ENCODE measurements at places on chromosomes 13 and 19.

DNA sequence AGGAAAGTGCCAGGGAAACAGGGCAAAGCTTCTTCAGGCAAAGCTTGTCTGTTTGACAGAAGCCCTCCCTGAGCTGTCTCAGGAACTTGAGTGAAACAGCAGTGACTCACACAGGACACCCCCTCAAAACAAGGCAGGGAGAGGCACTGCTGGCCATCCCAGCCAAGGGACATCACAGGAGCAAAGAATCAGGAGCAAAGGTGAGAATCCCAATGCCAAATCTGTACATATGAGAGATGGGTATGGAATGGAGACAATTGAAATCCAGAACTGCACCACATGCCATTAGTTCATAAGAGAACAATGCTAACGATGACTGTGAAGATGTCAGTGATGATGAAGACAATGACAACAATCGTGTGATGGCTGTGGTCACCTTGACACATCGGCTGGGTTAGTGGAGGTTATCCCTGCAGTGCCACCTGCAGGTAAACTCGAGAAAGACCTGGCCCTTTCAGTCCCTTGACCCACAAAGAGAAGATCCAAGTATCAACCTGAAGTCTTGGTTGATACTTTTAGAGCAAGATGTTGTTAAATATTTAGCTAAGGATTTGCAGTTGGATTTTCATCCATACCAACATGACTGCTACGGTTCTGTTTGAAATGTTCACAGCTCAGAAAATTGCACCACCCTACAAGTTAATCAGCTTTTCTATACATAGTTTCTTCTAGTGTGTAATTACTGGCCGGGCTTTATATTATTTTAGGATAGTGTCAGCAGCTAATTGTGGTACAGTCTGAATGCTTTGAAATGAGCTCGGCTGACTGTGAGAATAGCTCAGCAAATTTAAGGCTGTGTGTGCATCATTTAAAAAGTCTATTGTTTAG, 42.0 kb upstream of the IPO5 start:
- DNase-seq: no peak

GRCh38 chr13:63011996-63012395, 1596.3 kb upstream of the PCDH20 start:
- DNase-seq: no peak

- no peak for DNase-seq
Observed at GRCh38 chr13:46535002-46535401, 18.0 kb upstream of the LRCH1 start.

DNA sequence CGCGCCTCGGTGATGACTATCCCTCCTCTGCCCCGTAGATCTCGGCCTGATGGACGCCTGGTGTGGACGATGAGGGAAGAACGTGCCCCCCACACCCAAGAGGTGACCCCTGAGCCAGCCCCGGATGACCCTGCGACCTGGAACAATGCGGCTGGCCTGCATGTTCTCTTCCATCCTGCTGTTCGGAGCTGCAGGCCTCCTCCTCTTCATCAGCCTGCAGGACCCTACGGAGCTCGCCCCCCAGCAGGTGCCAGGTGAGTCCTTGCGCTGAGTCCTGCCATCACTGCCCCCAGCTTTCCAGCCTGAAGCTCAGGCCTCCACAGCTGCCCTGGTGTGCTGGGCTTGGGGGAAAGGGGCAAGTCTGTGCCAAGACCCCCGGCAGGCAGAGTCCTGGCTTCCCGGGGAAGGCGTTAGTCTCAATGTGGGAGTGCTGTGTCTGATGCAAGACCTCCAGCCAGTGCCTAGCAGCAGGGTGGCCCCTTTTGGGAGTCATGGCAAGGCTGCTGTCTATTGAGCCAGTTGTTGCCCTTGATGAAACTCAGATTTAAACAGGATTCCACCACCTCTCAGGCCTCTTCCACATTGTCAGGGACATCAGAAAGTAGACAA, 67.5 kb downstream of the CHST8 start:
- no peak for DNase-seq

DNA sequence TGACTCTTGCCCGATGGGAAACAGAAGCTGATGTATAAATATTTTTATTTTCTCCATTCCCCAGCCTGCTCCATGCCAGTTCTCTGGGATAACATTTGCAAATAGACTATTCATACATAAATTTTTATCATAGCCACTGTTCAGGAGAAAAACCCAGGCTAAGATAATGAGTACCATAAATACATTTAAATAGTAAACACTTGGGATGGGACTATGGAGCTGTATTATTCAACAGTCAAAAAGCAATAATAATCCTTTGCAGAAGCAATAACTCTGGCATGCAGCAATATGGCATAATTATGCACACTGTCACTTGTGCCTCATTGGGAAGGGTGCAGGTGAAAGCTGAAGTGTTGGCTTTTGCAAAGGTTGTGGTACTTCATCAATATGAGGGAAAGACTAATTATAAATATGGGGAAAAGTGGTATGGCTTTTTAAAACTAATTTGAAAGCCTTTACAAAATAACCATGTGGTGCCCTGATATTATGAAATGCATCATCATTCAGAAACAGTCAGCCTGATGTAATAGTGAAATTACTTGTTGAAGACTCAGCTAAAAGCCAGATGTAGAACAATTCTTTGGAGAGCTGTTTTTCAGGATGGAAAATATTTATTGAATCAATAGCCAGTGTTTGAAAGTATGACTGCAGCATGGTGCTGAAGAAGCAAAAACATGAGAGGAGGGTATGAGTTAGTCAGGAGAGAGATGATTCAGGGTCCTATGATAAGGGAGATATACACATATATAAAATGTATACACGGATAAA, 2476.7 kb downstream of the PCDH9 start:
- no peak for DNase-seq

DNA sequence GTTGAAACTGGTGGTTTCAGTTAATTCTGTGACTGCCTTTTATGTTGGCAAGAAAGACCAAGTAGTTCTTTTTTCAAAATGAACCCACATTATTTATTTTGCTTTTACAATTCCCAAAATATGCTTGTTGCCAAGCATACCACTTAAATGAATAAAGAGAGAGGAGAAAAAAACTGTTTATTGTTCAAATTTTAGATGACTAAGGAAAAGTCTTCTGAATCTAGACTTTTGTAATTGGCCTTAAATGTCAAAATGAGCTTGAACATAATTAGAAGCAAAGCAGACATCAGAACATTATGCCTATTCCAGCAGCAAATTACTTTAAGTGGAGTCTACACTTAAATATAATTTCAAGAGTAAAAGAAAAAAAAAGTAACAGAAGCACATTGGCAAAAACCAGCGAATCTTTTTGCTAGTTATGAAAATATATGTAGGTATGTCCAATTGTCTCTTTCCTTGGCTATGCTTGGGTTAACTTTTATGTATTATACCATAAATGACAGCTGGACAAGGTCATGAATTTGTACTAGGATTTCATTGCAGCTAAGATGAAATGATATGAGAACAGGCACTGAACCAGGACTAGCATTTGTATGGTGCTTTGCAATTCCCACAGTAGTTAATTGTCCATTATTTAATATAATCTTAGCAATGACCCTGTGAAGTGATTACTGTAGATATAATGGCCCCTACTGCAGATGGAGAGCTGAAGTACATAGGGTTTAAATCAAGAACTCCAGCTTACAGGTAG, 211.9 kb downstream of the NALCN start:
- no peak for DNase-seq

GRCh38 chr19:40284501-40285352, at the start of gene AKT2:
TSS of gene AKT2 (minus strand) at chr19:40285345. CDS start at chr19:40265267, 20,078 bp downstream.
- DNase-seq: no peak

DNA sequence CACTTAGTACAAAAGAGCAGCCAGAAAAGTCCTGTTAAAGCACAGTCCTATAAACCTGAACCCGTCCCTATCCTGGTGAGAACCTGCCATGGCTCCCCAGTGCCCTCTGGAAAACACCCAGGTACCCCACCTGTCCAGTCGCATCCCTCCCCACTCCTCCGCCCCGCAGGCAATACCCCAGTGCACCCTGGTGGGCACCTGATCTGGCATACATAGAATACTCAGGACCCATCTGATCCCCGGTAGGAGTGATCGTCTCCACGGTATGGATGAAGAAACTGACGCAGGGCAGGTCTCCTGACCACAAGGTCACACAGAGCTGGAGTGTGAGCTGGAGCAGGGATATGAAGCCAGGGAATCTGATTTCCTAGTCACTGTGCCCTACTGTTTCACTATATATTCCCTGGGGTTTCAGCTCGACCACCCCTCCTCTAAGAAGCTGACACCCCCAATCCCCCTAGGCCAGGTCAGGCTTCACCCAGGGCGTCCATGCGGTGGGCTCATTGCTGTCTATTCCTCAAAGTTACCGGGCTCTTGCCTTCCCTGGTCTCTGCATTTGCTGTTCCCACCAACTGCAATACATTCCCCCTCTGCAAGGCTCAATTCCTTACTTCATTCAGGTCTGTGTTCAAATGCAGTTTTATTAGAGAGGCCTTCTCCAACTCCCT, 12.6 kb downstream of the FBXO46 start:
- no peak for DNase-seq

DNA sequence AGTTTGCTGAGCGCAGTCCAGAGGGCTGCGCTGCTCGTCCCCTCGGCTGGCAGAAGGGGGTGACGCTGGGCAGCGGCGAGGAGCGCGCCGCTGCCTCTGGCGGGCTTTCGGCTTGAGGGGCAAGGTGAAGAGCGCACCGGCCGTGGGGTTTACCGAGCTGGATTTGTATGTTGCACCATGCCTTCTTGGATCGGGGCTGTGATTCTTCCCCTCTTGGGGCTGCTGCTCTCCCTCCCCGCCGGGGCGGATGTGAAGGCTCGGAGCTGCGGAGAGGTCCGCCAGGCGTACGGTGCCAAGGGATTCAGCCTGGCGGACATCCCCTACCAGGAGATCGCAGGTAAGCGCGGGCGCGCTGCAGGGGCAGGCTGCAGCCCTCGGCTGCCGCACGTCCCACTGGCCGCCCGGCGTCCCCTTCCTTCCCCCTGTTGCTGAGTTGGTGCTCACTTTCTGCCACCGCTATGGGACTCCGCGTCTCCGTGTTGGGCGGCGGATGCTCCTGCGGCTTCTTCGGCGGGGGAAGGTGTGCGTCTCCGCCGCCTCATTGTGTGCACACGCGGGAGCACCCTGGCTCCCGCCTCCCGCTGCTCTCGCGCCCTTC, 772 bp downstream of the GPC6 start:
- DNase-seq: peak; percentile 11

DNA sequence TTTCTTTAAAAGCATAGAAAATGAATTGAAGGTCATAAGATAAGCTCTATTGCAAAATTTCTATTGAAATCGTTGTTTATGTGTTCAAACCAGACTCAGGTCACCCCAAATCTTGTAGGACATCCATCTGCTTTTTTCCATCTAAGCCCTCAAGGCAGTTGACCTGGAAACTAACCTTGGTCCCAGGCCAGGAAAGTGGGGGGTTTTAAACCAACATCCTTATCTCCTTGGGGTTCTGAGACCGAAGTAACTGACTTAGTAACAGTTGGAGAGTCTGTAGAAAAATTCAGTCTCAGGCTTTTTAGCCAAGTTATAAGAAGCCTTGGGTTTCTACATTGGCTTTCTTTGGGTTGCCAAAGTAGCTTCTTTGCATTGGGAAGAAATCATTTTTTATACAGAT, 23.4 kb downstream of the ZNF507 start:
- no peak for DNase-seq

- DNase-seq: no peak
Observed at GRCh38 chr13:75175575-75175974, 306.4 kb downstream of the TBC1D4 start.

- DNase-seq: peak; percentile 61
Observed at GRCh38 chr19:13056052-13056660, 46.5 kb downstream of the LYL1 start.

DNA sequence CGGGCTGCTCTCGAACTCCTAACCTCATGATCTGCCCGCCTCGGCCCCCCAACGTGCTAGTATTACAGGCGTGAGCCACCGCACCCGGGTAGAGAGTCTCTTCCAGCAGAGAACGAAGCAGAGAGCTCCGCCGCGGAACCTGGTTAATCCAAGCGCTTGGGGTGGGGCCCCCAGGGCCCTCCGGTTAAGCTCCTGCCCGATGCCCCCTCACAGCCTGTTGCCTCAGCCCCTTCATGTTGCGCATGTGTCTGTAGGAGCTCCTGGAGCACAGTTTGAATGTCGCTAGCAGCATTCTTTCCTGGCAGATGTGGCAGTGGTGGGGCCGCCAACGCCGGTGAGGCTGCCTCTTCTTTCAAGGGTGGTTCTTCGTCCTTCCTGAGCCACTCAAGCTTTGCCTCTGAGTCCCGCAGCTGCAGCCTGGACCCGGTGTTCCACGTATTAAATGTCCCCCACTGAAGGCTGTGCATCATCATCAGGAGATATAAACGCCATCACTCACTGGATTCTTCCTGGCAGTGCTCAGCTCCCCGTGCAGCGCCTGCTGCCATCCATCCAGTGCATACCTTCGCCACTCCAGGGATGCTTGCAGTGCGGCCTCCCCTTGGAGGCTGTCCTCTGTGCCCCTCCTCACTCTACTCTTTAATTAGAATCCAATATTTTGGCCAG, 1919.3 kb downstream of the PCDH9 start:
- no peak for DNase-seq

GRCh38 chr19:50832666-50833065, 708 bp downstream of the KLK15 start:
- no peak for DNase-seq

- DNase-seq: no peak
Observed at GRCh38 chr13:93151277-93151676, 75.3 kb upstream of the GPC6 start.

GRCh38 chr13:21106089-21106488, 44.7 kb upstream of the LATS2 start:
- DNase-seq: no peak

GRCh38 chr13:67803118-67803517, 573.0 kb upstream of the PCDH9 start:
- DNase-seq: no peak

- DNase-seq: no peak
Observed at GRCh38 chr19:27777726-27778125, 1435.2 kb downstream of the UQCRFS1 start.

- no peak for DNase-seq
Observed at GRCh38 chr13:71240911-71241310, 626.1 kb downstream of the DACH1 start.

- DNase-seq: no peak
Observed at GRCh38 chr19:31427857-31428256, 78.6 kb upstream of the TSHZ3 start.
